Hematopoietic multipotent progenitor cell treated with erythropoietin and hydrocortisone succinate and interleukin-3 and kit ligand, for 4 days (in vitro differentiated cells): ENCODE measurements at places on chromosomes 7 and 10.

GRCh38 chr10:121311812-121312443 lies 286.3 kb downstream of the FGFR2 start:
- DNase-seq, result no peak

GRCh38 chr7:112938863-112939573 lies 147.6 kb downstream of the GPR85 start:
- peak; percentile 67 for DNase-seq

- no peak for DNase-seq
Measured at GRCh38 chr10:75103881-75104686, 7.4 kb upstream of the SAMD8 start.

- DNase-seq, result peak; percentile 47
Measured at GRCh38 chr10:112834751-112835181, 115.3 kb upstream of the TCF7L2 start.

GRCh38 chr10:42785759-42786158 lies 3.2 kb downstream of the BMS1 start:
- DNase-seq, result no peak

GRCh38 chr7:112173568-112173905 lies 32.7 kb downstream of the DOCK4 start:
- DNase-seq, result no peak

DNA sequence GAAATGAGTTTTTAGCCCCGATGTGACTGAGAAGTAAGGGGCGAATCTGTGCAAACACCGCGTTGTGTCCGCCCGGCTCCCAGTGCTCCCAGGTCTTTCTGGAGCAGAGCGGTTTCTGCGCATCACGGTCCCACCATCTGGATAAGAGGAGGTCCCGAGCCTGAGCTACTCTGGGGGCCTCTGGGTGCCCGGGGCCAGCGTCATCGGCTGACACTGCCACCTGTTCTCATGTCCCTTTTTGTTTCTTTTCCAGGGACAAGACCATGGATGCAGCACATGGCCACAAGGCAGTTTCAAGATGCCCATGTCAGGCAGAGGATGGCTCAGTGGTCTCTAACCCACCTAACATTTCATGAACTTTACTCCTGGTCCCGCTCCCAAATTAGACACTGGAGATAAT lies 24.9 kb downstream of the KLF6 start:
- DNase-seq, result no peak

- DNase-seq, result no peak
Measured at GRCh38 chr10:75023074-75023473, 88.4 kb upstream of the SAMD8 start.

GRCh38 chr10:47365431-47366180 lies 17.4 kb downstream of the RBP3 start:
- no peak for DNase-seq

GRCh38 chr10:54120806-54121205 lies 680.2 kb downstream of the PCDH15 start:
- no peak for DNase-seq

- no peak for DNase-seq
Measured at GRCh38 chr7:27367933-27368549, 125.4 kb downstream of the EVX1 start.

- DNase-seq, result no peak
Measured at GRCh38 chr10:11716686-11717085, 25.5 kb upstream of the ECHDC3 start.
